Amygdala (tissue), 56 donors: ENCODE measurements at places on chromosomes 12 and 14.
A peak's percentile ranks its signal among the peaks of the same experiment; 100 is the strongest.

DNA sequence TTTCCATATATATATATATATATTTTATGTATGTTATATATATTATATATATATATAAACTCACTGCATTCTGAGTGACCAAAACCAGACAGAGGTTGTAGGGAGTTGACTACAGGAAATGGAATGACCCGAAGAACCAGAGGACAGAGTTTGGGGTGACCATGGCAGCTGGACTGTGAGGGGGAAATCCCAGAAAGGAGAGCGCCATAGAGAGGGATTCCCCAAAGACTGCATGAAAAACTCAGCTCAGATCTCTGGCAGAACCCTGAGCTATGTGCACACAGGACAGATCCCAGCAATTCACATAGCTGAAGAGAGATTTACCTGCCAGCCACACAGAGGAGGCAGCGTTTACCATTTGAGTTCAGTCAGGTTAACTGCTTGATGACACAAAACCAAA is 19.7 kb upstream of the INF2 start:
- no peak for DNase-seq

DNA sequence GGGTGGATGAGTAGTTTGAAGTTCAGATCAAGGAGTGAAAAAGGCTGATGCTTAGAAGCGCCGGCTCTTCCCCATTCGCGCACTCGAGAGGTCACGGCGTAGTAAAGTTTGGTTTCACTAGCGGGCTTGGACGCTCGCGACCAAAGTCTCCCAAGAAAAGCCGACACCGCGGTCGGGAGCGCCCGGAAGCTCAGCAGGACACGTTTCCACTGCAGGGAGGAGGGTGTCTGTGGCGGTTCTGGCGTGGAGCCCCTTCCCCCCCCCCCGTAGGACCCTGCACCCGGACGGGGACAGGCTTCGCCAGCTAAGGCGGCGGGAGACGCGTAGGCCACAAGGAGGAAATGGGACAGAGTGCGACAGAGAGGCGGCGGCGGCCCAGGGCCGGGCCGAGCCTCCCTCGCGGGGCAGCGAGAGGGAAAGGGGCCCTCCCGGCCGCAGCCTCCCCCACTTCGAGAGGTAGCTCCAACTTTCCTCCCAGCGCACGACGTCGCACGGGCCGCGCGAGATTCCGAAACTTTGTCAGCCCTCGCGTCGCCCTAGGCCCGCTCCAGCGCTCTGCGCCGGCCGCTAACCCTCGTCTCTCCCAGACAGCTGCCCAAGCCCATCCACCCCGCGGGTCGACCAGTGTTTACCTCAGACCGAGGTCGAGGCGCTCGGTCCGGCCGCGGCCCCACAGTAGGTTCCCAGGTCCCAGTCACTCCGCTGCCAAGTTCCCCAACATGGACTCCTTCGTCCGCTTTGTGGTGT is 480 bp downstream of the SCAF11 start:
- DNase-seq, result peak; percentile 48

- DNase-seq, result no peak
Observed at GRCh38 chr14:34180869-34181268, 230.0 kb upstream of the EGLN3 start.

GRCh38 chr12:100359248-100359647 is 2.4 kb downstream of the SLC17A8 start:
- DNase-seq, result no peak

DNA sequence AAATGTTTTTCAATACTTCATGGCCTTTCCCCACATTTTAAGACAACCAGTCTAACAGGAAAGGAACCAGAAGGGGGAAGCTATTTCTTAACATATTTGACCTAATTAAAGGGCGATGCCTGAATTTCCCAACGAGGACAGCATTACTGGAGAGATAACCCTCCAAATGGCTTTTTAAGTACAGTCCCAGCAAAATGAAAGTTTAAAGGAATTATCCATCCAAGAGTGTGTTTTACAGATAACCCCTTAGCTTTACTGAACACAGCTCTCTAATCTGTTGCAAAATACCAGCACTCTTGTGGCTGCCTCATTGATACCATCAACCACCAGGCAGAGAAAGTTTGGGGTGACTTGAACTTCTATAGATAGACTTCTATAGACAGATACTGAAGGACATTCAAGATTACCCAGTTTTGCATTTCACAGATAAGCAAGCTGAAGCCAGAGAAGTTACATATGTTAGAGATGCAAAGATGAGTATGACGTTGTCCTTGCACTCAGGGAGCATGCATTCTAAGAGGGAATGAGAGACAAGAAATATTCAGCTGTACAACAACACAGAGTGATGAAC is 41.3 kb upstream of the DUSP6 start:
- no peak for DNase-seq

DNA sequence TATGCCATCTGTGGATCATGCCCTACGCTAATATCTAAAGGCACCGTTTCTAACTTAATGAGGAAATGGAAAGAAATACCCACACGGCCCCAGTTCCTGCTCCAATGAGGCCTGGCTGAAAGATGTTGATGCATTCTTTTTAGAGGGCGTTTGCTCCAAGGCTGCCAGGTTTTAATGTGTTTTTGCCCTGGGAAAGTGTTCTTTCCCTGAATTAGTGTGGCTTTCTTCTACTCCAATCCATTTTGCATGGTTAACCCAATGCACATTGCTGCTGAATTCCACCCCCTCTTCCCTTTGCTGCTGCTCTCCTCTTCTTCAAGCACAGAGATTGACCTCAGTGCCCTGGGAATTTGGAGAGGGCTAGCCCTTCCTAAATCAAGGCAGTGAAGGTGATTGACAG is 1.1 kb downstream of the MYF5 start:
- DNase-seq, result no peak

GRCh38 chr12:8987163-8987562 is 2.2 kb upstream of the KLRG1 start:
- no peak for DNase-seq

GRCh38 chr12:47277972-47278448 is 198.3 kb upstream of the AMIGO2 start:
- DNase-seq, result no peak

GRCh38 chr12:88924162-88924561 is 343.9 kb upstream of the KITLG start:
- DNase-seq, result no peak

- no peak for DNase-seq
Observed at GRCh38 chr12:50828121-50828520, 14.6 kb upstream of the TMPRSS12 start.

DNA sequence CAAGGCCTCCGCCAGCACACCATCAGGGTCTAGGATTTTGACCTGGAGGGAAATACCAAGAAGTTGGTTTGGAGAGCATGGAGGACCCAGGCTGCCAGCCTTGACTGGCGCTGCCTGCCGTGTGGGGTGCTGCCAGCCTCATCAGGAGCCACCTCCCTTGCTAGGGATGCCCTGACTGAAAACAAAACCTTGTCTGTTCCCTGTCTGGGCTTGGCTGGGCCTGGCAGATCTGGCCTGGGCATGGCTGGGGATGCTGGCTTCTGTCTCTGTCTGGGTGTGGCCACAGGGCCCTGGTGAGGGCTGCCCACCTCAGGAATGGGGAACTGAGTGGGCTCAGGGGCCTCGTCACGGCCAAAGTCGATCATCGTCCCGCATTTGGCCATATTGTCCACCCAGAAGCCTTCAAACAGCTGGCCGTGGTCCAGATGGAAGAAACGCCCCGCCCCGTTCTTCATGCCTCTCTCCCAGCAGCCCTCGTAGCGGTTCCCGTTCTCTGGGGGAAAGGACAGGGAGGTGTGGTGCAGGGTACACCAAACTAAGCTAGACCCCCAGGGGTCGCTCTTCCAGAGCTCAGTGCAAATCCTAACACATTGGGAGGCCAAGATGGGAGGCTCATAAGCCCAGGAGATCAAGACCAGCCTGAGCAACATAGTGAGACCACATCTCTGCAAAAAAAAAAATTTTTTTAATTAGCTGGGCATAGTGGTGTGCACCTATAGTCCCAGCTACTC is 16.5 kb downstream of the MORN3 start:
- no peak for DNase-seq

DNA sequence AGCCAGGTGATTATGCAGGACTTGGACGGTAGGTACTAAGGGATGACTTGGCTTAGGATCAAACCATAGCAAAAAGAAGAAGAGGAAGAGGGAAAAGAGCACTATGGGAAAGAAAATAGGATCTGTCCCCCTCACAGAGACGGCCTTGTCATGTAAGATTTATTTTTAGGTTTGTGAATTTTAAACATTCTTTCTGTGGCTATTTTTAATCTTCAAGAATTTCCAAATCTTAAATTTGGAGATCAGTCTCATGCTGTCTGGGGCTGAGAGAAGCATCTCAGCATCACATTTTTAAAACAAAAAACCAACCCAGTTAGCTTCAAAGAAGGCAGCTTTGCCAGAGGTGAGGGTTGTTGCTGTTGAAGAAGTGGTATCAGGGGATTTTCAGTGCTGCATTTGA is 52.6 kb upstream of the STRN3 start:
- DNase-seq, result no peak

- DNase-seq, result no peak
Observed at GRCh38 chr12:92030618-92031017, 115.0 kb downstream of the BTG1 start.

GRCh38 chr12:121048442-121048841 is 9.4 kb upstream of the OASL start:
- DNase-seq, result no peak

DNA sequence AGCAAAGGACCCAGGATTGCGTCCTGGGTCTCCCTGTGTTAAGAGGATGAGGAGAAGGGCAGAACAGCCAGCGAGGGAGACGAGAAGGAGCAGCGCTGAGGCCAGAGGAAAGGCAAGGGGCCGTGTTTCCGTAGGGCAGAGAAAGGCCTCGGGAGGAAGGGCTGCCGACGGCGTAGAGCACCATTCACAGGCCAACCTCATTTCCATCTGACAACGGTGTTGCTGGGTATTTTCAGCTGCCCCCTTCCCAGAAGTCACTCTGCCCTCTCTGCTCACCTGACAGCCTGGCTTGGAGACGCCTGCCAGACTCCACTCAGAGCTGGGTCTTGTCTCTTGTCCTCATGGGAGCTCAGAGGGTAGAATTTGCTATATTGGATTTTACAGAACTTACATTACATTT is 51.4 kb downstream of the GPR68 start:
- DNase-seq, result no peak

- no peak for DNase-seq
Observed at GRCh38 chr14:56002876-56003625, 115.2 kb upstream of the PELI2 start.

DNA sequence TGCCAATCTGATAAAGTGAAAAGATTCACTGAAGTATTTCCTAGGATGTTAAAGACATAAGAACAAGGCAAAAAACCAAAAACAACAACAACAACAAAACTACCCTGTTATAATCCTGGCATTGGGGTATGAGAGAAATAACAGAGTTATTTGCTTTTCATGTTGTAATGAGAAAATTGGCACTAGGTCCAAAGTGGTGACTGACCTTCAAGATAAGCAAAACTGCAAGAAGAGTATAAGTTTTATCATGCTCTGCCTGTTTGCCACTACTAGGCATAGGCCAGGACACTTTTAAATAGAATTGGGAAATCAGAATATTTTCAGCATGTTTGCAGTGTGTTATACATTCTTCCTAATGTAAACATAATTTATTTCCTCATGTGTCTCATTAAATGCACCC is 140.1 kb upstream of the CPM start:
- DNase-seq, result no peak

DNA sequence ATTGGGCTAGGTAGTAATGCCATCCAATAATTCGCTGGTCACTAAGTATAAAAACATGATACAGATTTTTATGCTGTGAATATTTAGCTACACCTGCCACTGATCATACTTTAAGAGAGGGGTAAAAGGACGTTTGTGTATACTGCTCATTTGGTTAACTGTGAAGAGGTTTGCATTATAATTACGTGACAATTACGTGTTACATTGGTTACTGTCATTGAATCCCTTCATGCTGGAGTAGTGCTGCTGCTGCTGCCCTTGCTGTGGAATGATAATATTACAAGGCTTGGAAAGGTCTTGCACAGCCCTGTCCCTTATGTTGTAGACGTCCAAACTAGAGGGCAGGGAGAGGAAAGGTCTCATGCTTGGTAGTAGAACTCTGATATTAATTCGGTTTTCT is 312.2 kb upstream of the ATP2B1 start:
- no peak for DNase-seq

DNA sequence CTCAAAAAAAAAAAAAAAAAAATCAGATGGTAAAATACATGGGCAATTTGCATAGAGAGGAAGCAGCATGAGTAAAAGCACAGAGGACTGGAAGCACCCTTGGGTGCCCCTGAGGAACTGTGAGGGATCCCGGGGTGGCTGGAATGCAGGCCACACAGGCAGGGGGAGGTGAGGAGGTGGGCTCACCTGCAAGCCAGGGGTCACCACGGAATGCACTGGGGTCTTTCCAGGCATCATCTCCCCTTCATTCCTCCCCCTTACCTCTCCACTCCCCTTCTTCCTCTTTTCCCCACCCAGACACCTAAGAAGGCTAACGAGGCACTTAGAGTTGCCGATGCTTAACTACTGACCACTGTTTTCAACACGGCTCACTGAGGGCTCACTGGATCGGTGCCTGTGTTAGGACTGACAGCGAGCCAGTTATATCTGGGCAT is 14.4 kb upstream of the HIP1R start:
- no peak for DNase-seq

- no peak for DNase-seq
Observed at GRCh38 chr14:68556253-68556652, 236.6 kb downstream of the ZFP36L1 start.

GRCh38 chr14:72333357-72333756 is 401.1 kb downstream of the RGS6 start:
- DNase-seq, result no peak

DNA sequence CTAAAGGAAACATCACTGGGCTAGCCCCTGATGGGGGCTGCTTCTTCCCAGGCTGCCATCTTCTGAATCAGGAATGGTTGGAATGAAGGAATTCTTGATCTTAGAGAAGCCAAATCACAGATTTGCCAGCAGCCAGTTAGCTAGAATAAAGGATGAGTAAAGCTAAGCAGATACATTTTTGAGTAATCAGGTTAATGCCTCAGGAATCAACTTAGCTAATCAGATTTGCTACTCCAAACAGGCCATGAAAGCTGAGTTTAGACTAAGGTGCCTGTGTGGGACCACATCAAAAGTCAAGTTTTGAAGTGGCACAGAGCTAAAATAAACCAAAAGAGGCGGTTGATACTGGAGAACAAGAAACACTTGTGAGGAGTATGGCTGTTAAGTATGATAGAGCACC is 28.8 kb upstream of the LMO3 start:
- DNase-seq, result no peak

DNA sequence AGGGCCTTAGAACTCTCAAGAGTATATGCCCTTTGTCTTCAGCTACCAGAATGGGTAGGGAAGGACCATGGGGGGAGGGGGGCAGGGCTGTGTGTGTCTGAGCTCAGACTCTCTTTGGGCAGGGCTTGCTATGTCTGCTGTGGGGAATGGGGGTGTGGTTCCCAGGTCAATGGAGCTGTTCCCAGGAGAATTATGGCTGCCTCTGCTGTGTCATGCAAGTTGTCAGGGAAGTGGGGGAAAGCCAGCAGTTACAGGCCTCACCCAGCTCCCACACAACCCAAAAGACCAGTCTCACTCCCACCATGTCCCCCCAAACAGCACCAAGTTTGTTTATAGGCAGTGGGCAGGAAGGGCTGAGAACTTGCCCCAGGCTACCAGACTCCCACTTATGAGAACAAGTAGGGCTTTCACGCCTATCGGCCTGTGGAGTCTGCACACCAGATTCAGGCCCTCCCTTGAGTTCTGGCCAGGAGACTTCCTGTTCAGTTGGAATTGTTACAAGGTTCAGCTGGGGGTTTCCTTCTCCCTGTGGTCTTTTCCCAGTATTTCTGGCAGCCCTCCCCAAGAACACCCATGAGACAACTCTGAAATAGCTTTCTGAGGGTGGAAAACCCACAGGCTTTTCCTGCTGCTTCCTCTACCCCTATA is 6.1 kb upstream of the SERPINA11 start:
- no peak for DNase-seq

- no peak for DNase-seq
Observed at GRCh38 chr12:32548691-32549281, 130.3 kb upstream of the DNM1L start.

GRCh38 chr14:90504643-90505042 is 107.8 kb downstream of the CALM1 start:
- DNase-seq, result no peak
